Type B pancreatic cell (in vitro differentiated cells): ENCODE measurements at places on chromosomes 2 and 18. TPM values are rescaled to one million over a fixed set of nuclear protein-coding genes. Genes with fewer than 3 reads are reported as not detected.

The ZAP70 gene
- total RNA-seq, result 1.2 and 2.5 TPM in 2 replicates

The DSG4 gene
- total RNA-seq, result 0.07 and 0.17 TPM in 2 replicates

The SCG2 gene
- 75.1 and 347 TPM in 2 replicates for total RNA-seq

The IKZF2 gene
- total RNA-seq, result 57.0 and 153 TPM in 2 replicates

DNA sequence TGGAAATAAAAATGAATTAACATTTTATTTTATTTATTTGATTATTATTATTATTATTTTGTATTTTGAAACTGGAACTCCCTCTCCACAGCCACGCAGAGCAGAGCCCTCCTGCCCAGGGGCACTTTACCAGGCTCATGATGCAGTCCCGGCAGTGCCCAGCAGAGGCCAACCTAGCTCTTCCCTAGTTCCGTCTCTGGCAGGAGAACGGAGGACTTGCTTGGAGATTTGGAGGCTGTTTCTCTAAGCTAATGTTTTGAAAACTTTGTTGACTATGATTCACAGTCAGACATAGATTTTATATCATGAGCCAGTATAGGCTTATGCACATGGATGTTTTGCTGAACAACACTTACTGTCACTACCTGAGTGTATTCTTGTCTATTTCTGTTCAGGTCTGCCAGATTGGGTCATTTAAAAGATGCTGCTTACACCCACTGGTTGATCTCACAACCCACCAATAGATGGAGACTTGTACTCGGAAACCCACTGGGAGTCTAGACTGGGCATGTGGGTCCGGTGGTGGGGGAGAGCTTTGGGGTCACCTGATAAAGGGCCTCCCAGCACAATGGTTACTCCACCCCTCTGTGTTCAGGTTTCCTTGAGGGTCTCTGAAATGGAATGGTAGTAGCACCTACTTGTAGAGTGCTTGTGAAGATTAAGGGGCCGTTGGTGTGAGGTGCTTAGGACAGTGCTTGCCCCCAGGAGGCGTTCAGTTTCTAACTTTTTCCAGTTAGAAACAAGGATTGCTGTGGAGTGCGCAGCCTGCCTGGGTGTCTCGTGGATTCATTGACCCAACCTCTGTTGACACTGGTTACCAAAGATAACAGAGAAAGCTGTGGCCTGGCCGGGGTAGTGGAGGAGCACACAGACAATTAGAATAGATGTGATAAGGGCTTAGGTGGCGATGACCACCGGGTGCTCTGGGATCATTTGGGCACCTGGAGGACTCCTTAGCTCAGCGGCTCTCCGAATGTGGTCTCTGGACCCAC is 177.3 kb downstream of the HAUS1 start:
- DNase-seq, result peak; percentile 79
- H3K27me3 ChIP-seq, result no peaks in the 10 kb centered on the region
- H3K4me1 ChIP-seq, result peaks cover 19% of the 10 kb centered on the region
- H3K4me3 ChIP-seq, result no peak overlapping the region
- no peak overlapping the region for H3K27ac ChIP-seq
- no peaks in the 10 kb centered on the region for H3K36me3 ChIP-seq

DNA sequence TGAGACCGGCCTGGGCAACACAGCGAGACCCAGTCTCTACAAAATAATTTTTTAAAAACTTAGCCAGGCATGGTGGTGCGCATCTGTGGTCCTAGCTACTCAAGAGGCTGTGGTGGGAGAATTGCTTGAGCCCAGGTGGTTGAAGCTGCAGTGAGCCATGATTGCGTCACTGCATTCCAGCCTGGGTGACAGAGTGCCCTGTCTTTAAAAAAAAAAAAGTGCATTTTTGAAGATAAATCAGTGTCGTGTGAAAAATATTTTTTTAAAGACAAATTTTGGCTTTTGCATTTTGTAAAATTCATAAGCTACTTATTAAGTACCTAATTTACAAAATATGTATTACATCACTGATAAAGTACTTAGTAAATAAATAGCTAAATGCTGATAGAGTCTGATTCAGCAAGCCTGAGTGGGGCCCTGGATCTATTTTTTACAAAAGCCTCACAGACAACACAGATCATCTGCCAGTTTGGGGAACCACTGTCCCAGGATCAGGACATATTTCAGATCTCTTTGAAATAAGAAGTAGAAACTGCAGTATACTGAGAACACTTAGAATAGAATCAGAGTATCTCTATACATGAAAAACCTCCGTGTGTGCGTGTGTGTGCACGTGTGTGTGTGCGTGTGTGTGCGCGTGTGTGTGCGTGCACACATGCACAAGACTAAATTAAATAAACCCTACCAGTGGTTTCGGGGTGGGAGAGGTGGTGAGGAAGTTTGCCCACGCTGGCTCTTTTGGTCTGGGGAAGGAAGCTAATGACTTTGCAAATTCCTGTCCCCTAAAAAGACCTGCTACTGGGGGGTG is 61.6 kb downstream of the AAK1 start:
- DNase-seq, result no peak
- no peaks in the 10 kb centered on the region for H3K27me3 ChIP-seq
- no peaks in the 10 kb centered on the region for H3K36me3 ChIP-seq
- peak overlapping the region; percentile 64 for H3K27ac ChIP-seq
- H3K4me3 ChIP-seq, result peak overlapping the region; percentile 59

DNA sequence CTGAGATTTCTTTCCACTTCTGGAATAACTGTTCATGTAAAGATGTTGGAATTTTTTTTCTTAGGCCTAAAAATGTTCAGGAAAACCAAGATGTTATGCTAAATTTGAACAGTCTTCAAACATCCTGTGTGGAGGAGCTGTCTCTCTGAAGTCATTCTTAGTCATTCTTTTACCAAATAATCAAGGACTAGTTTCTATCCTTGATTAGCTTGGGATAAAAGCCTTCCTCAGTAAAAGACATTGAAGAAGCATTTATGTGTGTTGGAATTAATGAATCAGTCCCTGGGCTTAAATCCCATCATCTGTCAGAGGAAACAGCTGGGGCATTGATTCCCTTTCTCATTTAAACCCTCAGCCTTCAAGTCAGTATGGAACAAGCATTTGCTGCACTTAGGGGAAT is 300.1 kb upstream of the NXPH2 start:
- no peaks in the 10 kb centered on the region for H3K36me3 ChIP-seq
- no peaks in the 10 kb centered on the region for H3K27me3 ChIP-seq
- no peak overlapping the region for H3K27ac ChIP-seq
- no peak overlapping the region for H3K4me3 ChIP-seq

DNA sequence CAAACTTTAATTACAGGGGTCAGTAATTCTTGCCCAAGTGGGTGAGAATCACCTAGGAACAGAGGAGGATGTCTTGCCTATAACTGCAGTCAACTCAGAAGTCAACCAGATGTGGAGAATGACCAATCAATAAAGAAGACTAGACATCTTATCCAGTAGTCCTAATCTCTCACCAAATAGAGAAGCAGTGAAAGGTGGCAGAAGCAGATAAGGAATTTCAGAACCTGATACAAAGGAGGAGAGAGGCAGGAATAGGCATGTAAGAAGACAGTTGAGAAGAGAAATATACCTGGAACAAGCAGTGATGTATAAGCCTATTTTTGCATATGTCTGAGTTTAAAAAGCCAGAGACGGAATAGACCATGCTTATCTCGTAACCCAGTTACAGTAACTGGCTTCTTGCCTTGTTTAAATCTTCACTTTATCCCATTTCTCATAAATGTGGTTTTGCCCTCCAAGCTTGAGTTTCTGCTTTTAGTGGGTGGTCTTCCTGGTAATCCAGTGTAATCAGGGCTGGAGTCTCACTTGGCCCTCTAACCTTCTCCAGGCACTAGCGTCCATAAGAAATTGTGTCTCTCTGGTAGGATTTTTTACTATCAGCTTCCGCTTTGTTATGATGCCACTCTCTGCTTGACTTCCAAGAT is 401.0 kb downstream of the SUCLG1 start:
- H3K4me1 ChIP-seq, result no peaks in the 10 kb centered on the region
- H3K4me3 ChIP-seq, result no peak overlapping the region
- no peaks in the 10 kb centered on the region for H3K36me3 ChIP-seq

GRCh38 chr2:237961637-237962036 is 5.2 kb upstream of the UBE2F start:
- no peaks in the 10 kb centered on the region for H3K36me3 ChIP-seq
- H3K4me3 ChIP-seq, result no peak overlapping the region
- H3K27ac ChIP-seq, result no peak overlapping the region
- peaks cover 25% of the 10 kb centered on the region for H3K27me3 ChIP-seq
- H3K4me1 ChIP-seq, result peaks cover 4% of the 10 kb centered on the region

GRCh38 chr18:61286867-61287266 is 46.4 kb upstream of the CDH20 start:
- no peak overlapping the region for H3K27ac ChIP-seq
- no peaks in the 10 kb centered on the region for H3K36me3 ChIP-seq
- no peak overlapping the region for H3K4me3 ChIP-seq

GRCh38 chr2:25743132-25743830 is 69.9 kb upstream of the DTNB start:
- peaks cover 21% of the 10 kb centered on the region for H3K4me1 ChIP-seq
- DNase-seq, result no peak
- peaks cover 27% of the 10 kb centered on the region for H3K36me3 ChIP-seq
- no peaks in the 10 kb centered on the region for H3K27me3 ChIP-seq
- no peak overlapping the region for H3K27ac ChIP-seq

DNA sequence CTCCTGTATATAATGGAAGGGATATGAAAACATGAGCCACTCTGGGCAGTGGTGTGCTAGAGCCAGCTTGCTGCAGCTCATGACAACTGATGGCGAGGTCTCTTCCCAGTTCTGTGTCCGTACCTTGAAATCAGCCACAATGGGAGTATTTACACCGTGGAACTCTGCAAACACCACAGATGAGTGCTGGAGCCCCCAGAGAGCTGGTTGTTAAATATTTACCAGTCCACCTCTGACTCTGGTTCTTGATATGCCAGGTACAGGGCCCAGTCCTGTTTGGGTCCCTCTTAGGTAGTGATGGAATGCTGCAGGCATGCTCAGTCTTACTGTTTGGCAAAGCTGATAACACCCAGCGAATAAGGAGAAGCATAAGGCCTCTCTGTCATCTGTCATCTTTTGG is 116.1 kb upstream of the GLI2 start:
- no peak for DNase-seq
- H3K4me3 ChIP-seq, result no peak overlapping the region
- H3K27me3 ChIP-seq, result no peaks in the 10 kb centered on the region
- no peak overlapping the region for H3K27ac ChIP-seq

GRCh38 chr2:72001937-72002690 is 145.5 kb downstream of the CYP26B1 start:
- peaks cover 2% of the 10 kb centered on the region for H3K27me3 ChIP-seq
- no peak for DNase-seq
- H3K4me1 ChIP-seq, result peaks cover 21% of the 10 kb centered on the region

- no peaks in the 10 kb centered on the region for H3K27me3 ChIP-seq
- DNase-seq, result no peak
- no peaks in the 10 kb centered on the region for H3K4me1 ChIP-seq
- no peaks in the 10 kb centered on the region for H3K36me3 ChIP-seq
Observed at GRCh38 chr2:160940271-160940670, 220.0 kb upstream of the TANK start.

GRCh38 chr2:146129231-146129630 is 1609.3 kb upstream of the ZEB2 start:
- no peak overlapping the region for H3K27ac ChIP-seq
- no peak overlapping the region for H3K4me3 ChIP-seq
- H3K27me3 ChIP-seq, result no peaks in the 10 kb centered on the region
- H3K4me1 ChIP-seq, result no peaks in the 10 kb centered on the region

DNA sequence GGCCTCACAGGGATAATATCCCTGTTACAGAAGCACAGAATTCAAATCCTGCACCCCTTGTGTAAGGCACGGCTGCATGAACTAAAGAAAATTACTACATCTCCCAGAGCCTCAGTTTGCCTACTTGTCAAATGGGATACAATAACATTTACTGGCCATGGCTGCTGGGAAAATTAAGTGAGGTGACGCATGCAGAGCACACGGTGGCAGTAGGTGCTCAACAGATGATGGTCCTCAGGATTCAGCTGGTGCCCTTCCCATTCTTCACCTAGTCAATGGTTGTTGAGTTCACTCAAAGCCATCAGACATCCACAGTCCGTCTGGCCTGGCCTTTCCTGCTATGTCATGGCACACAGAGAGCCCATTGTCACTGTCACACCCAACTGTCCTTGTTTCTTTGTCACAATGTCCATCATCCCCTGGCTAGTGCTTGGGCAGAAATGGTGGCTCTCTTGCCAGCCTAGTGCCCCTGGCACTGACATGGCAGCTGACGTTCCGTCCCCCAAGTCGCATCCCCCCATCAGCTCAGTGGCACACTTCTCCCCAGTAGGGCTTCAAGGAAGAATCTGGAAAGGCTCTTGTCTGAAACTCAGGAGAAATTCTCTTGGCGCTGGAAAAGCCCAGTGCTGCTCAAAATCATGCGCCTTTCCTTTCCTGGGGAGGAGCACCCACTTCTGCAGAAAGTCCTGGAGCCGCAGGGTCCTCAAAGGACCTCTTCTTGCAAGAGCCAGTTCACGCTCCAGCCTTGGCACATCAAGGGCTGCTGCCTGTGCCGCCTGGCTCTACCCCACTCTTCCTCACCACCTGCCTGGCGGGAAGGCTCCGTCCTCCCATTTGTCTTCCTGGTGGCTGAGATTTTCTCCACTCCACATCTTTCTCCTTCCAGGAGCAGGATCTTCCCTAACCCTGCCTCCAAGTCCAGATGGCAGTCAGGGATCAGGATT is 55.9 kb upstream of the SLC66A3 start:
- H3K27me3 ChIP-seq, result peaks cover 13% of the 10 kb centered on the region
- H3K4me1 ChIP-seq, result no peaks in the 10 kb centered on the region
- no peaks in the 10 kb centered on the region for H3K36me3 ChIP-seq
- no peak overlapping the region for H3K4me3 ChIP-seq
- no peak overlapping the region for H3K27ac ChIP-seq

DNA sequence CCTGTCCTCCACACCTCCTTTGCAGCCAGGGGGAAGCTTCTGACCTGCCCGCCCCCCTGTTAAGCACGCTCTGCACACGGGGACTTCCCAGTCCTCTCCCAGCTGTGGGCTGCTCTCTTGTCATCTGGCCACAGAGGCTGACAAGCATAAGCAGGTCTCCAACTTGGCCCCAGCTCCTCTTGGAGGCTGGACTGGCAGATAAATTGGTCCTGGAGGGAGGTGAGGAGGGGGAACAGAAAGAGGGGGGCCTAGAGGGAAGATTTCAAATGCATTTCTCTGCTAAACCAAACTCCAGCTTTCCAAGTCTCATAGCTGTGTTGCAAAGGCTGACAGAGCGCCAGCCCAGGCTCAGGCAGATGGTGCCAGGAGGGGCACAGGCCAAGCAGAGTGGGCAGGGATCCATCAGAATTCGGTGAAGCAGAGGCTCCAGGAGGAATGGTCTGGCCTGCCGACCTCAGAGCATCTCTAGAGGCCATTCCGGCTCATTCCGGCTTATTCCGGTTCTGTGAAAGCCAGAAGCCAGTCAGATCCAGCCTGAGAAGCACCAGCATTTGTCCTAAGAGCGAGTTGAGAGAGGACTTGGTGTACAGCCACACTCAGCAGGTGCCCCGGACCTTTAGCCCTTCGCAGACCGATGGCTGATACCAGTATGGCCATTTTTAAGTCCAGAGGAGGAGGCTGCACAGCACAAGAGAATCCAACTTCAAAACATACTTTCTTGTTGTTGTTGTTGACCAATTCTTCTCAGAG is 508.9 kb upstream of the MYT1L start:
- no peak for DNase-seq
- H3K4me1 ChIP-seq, result no peaks in the 10 kb centered on the region
- peaks cover 14% of the 10 kb centered on the region for H3K27me3 ChIP-seq
- no peak overlapping the region for H3K4me3 ChIP-seq

- H3K4me1 ChIP-seq, result no peaks in the 10 kb centered on the region
- H3K27me3 ChIP-seq, result peaks cover 10% of the 10 kb centered on the region
- DNase-seq, result no peak
- H3K27ac ChIP-seq, result no peak overlapping the region
Observed at GRCh38 chr2:232435805-232436204, 20.1 kb upstream of the ALPI start.
